ENCODE measurements at places on chromosomes 3 and 15.
A peak's percentile ranks its signal among the peaks of the same experiment; 100 is the strongest.

GRCh38 chr15:32030795-32031194 lies 480 bp downstream of the CHRNA7 start:
- DNase-seq, result no peak

DNA sequence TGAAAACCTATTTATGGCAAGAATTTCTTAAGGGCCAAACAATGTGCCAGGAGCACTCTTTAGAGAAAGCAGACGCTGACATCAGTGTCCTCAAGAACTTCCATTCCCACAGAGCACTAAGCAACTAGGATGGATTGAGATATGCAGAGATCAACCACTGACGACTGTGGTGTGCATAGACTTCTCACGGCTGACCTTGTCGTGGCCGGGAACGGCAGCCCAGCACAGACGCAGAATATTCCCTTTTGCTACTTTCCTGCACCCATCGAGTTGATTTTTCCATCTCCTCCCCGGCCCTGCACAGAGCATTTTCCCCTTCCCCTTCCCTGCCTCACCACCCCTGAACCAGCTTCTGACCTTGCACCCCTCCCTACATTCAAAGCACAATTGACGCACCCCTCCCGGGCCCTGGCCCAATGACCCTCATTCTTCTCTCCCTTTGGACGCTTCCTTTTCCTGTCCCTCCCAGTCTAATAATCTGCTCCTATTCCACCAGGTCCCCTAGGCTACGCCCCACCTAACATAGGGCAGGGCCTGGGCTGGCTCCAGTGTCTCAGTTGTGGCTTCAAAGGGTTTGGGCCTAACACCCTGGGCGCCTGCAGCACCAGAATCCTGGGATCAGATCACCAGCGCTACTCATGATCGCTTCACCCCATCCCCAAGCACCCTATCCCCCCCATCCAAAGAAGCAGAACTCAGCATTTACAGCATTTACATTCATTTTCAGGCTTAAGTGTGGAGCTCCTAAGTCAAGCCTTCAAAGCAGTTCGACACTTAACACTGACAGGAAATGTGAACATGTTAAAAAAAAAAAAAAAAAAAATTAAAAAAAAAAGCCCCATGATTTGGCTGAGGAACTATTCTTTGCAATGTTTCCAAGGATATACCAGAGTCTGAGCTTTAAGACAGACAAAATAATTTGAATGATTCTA lies 151.2 kb downstream of the FOXP1 start:
- DNase-seq, result no peak

GRCh38 chr15:83123529-83123928 lies 16.1 kb downstream of the TM6SF1 start:
- DNase-seq, result no peak

GRCh38 chr3:31029706-31030105 lies 135.2 kb upstream of the GADL1 start:
- no peak for DNase-seq

GRCh38 chr15:63939531-63940130 lies 105.9 kb upstream of the HERC1 start:
- DNase-seq, result peak; percentile 39

GRCh38 chr3:120472121-120472844 lies 21.5 kb upstream of the FSTL1 start:
- no peak for DNase-seq

Measured in H1 (cell line).